ENCODE measurements at places on chromosomes 3 and 15.

DNA sequence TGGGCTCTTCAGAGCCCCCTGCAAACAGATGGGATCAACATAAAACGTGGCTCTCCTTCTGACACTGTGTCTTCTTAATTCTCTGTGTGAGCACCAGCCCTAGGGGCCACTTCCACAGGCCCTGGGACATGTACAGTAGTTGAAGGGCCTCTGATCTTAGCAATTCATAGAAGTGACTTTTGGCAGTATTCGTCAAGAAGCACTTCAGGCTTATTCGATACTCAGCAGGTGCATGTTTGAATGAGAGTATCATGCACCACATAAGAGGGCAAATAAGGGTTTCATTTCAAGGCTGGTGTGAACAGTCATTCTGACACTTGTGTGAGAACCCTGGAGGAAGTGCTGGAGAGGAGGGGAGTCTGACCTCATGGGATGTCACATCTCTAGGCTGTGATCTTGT lies 113.9 kb downstream of the GABRG3 start:
- no peak for DNase-seq

- no peak for DNase-seq
Observed at GRCh38 chr3:145070795-145071194, 1090.2 kb downstream of the PLOD2 start.

- no peak for DNase-seq
Observed at GRCh38 chr15:82951472-82952157, 905 bp downstream of the HOMER2 start.

- no peak for DNase-seq
Observed at GRCh38 chr3:107825556-107825955, 265.3 kb downstream of the CD47 start.

DNA sequence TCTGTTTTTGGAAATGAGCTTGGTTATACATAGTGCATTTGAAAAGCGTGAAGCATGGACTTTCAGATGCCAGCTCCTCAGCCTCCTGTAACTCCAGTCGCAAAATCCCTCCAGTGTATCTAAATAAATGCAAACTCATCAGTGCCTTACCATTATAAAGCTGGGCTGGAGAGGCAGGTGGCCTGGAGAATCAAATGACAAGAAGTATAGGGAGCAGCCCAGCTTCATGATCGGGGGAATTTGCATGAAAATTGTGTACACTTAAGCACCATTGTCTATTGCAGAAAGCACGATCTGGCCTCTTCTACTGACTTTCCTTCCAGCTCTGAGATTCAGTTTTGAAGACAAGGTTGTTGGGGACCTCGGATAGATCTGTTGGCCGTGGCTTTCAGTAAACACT lies 71.7 kb downstream of the IGF1R start:
- no peak for DNase-seq

DNA sequence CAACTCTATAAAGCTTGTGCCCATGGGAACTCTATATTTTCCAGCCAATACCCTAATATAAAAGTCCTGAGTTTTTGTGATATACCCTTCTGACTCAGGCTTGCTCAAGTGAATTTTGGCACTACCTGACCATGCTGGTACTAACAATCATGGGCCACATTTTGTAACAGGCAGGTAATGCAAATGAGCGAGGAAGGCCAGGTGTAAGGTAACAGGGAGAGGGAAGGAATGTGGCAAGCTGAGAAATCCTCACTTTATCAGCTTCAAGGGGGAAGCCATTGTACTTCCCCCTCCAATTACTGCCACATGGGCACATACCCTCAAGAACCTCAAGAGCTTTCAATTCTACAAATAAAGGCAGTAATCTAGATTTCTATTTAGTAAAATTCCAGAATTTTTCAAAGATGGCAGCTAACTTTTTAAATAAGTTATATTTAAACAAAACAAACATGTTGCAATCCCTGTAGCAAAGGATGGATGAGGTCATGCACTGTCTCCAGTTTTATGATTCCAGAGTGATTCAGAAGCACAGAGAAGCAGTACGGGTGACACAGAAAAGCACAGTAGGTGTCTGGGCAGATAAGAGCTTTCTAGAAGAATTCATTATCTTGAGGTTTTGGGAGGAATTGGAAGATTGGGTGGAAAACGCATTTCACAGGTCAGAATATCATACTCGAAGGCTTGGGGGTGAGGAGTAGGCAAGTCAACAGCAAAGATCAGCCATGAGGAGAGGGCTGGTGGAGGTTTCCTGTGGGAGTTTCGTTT lies 87.6 kb downstream of the FOXP1 start:
- peak; percentile 72 for DNase-seq

DNA sequence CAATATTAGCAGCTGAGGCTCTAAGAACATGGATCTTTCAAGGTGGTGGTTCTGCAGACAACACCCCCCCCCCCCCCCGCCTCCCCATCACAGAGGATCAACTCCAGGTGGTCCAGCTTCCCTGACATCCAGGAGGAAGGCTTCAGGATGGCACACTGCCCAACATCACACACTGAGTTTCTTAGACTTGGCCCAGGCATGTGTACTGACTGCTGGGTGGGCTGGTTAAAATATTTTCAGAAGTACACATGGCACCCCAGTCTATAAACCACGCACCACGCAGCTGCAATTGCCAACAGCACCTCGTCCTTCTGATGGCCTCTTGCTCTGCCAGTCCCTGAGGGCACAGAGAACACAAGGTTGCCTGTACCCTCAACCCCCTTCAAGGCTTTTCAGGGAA lies 22.1 kb downstream of the SRPRB start:
- DNase-seq: no peak

GRCh38 chr15:69181424-69181823 lies 21.0 kb downstream of the GLCE start:
- no peak for DNase-seq

DNA sequence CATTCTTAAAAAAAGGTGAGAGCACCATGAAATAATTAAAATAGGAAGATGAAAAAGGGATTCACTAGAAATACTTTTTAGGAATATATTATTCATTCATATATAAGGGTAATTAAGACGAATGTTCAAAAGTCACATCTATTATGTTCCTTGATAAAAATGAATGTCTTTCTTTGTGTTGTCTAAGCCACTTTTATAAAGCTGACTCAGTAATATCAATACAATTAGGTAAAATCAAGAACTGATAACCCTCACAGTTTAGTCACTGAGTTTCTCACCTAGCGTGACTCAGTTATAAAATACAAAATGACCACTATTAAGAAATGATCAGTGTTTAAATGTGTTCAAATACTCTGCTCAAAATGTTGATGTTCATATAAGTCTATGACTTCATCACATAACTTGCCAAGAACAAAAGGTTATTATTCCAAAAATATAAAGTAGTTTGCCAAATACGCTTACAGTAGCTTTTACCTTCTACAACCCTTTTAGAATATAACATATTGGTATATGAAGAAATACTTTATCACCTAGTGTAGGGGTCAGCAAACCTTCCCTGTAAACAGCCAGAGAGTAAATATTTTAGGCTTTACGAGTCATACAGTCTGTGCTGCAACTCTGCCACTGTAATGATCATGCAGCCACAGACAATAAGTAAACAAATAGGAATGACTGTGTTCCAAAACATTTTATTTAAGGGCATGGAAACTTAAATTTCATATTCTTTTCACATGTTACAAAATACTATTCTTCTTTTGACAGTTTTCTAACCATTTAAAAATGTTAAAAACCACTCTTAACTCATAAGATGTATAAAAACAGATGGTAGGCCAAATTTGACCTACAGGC lies 369.8 kb downstream of the TBC1D5 start:
- peak; percentile 78 for DNase-seq

DNA sequence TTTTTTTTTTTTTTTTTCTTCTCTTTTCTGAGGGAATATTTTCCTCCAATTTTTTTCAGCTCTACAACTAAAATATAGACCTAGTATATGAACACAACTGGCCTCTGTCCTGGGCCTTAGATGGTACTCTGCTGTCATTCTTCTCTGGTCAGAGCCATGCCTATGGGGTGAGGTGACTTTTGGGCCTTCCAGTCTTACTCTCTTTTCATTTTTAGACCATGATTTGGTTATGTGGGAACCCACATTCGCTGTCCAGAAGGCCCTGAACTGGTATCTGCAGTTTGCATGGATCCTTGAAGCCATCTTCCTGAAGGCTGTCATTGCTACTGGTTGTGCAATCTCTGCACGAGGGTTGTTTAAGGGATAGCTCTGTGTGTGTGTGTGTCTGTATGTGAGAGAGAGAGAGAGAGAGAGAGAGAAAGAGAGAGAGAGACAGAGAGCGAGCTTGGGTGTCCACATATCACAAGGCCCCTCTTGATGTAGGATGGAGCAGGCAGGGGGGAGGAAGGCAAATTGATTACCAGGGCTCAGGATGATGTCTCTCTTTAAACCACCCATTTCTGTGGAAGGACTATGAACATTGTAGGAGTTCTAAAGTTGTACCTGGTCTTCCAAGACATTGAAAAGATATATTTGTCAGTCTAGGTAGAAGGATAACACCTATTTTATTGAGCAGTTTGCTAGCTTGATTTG lies 6.9 kb downstream of the TGFBR2 start:
- DNase-seq: no peak

DNA sequence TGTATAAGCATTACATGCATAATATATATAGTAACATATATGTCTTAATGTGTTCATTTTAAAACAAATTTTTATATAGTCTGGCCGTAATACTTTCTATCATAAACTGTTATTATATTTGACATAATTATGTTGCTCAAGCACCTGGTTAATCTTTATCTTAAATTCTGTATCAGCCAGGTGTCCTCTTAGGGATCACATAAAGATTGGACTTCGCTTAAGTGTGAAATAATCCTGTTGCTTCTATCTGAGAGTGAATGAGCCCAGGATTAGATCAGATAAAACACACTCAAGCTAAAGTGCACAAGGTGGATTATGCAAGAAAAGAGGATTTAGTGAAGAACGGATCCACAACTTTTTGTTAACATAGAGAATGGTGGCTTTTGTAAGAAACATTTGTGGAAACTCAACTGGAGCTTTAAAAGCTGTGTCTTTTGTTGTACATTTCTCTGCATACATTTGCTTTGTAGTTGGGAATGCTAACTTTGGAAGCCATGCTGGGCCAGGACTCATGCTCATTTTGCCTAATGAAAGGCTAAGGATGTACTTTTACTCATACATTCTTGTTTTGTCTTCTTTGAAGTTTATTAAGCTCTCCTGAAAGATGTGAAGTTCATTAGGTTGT lies 437.8 kb downstream of the ZIC1 start:
- DNase-seq: no peak

GRCh38 chr3:56115698-56116097 lies 352.6 kb downstream of the ERC2 start:
- DNase-seq: no peak

DNA sequence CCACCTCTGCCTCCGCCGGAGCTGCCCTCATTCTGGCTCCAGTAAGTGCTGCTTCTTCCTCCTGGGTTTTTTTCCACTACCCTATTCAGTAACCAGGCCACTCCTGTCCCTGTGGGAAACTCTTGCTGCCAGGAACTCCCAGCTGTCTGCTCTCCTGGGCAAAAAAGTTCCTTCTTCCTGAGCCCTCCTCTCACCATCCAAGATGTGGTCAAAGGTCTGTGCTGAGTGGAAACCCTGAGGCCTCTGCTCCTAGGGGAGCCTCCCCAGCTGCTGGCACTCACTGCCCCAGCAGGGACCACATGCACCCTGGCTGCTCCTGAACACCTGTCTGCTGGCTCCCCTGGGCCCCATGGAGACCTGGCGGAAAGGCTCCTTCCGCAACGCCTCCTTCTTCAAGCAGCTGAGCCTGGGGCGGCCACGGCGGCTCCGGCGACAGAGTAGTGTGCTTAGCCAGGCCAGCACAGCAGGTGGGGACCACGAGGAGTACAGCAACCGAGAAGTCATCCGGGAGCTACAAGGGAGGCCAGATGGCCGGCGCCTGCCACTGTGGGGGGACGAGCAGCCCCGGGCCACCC lies 454 bp downstream of the C15orf62 start:
- no peak for DNase-seq

DNA sequence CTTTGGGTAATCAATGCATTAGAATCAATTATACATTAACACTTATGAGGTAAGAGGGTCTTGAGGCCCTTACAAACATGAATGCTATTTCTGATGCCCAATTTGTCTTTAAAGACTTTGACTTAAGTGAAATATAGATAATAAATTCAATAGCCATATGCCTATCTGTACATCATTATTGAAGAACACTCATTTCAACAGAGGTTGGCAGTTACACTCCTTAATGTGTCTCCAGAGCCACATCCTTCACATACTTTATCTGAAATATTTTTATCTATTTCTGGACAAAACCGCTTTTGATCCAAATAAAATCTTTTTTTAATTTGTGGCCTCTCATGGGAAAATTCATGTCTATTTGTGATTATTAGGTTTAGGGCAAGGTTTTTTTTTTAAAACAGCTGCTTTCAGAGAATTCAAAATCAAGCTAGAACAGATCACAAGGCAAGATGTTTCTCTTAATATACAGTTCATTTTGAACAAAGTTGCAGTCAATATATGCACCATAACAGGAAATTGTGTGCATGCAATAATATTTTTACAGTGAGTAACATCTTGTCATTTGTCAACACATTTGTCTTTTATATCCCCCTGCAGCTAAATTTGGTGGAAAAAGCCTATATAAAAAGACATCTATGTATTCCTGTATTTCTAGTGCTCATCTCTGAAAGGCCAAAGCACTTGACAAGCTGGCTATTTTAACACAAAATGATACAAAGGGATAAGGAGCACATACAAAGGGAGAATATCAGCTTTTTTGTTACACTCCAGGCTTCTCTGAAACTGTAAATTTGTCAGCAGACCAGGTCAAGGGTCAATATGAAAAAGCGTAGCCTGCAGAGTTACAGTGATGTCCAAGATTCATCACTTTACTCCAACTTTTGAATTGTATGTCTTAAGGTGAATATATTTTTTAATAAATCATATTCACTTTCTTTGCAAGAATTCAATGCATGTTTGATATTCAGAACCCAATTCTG lies 146.2 kb upstream of the DPH6 start:
- no peak for DNase-seq

DNA sequence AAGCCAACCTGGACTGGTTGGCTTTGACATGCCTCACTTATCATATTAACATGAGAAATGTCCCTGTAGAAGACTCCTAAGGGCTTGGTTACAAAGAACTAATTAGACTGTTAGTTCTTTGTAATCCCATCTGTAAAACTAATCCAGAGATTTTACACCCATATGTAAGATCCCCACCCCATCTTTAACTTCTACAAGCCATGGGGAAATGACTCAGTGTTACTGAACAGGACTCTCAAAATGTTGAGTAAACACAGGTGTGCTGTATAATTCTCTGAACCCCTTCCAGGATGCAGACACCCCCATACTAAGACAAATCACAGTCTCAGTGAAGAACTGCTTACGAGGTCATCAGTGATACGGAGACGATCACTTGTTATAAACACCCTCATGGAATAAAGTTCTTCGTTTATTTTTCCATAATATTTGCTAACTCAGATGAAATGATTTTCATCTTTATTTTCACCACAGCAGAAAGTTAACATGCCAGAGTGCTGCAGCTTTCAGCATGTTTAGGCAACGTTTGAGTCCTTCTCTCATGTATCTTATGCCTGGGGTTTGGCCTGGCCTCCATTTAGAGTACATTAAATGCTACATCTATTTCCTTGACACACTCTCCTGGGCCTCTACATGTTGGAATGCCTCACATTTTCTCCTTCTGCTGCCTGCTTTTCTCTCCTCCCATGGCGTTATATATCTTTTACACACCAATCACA lies 55.3 kb upstream of the LEKR1 start:
- DNase-seq: no peak
